Colonic mucosa (tissue), 4 donors: ENCODE measurements at places on chromosomes 3 and 15.

- DNase-seq, result no peak
Measured at GRCh38 chr3:124586126-124587052, 143.9 kb upstream of the UMPS start.

DNA sequence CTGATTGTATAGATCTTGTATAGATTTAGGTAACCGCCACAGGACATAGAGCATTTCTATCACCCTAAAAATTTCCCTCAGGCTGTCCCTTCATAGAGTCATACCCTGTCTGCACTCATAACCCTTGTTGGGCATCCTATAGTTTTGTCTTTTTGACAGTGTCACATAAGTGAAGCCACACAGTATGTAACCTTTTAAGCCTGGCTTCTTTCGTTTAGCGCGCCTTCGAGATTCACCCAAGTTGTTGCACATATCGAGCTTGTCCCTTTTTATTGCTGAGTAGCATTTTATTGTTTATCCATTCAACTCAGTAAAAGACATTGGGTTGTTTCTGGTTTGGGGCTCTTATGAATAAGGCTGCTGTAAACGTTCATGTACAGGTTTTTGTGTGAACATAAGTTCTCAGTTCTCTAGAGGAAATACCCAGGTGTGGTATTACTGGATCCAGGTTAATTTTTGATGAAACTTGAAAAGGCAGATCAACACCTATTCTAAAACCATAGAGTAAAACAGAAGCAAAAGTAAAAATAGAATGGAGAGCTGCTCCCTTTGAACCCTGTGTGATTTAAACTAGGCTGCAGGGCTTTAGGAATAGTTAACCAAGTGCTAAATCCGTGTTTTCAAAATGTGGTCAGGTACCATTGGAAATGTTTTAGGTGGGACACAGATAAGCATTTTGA, 49.5 kb downstream of the CD86 start:
- no peak for DNase-seq

- peak; percentile 41 for DNase-seq
Measured at GRCh38 chr3:48157950-48158376, 30.3 kb downstream of the CDC25A start.

DNA sequence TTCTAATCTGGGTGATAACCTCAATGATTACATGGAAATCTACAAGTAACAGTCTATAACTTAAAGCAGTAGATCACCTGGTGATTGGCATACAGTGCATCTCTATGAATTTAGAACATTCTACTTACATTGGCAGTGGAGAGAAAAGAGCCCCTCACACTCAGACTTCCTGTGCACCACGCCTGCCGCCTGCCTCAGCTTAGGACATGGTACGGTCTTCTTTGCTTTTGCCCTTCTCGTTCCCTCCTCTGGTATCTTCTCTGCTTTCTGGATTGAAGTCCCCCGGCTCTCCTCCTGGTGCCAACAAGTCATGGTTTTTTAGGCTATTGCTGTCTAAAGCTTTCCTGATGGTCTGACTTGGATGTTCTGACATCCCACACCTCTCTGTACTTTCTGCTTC, 7.9 kb upstream of the KCNMB3 start:
- DNase-seq, result no peak

GRCh38 chr15:78726870-78727551, 84.3 kb downstream of the ADAMTS7 start:
- peak; percentile 48 for DNase-seq

GRCh38 chr15:73442421-73442820, 543 bp upstream of the REC114 start:
- no peak for DNase-seq

GRCh38 chr15:48177766-48178647, at the start of gene MYEF2:
Gene MYEF2 (minus strand): TSS chr15:48178295. CDS start chr15:48178237, 58 bp downstream.
- peak; percentile 65 for DNase-seq

DNA sequence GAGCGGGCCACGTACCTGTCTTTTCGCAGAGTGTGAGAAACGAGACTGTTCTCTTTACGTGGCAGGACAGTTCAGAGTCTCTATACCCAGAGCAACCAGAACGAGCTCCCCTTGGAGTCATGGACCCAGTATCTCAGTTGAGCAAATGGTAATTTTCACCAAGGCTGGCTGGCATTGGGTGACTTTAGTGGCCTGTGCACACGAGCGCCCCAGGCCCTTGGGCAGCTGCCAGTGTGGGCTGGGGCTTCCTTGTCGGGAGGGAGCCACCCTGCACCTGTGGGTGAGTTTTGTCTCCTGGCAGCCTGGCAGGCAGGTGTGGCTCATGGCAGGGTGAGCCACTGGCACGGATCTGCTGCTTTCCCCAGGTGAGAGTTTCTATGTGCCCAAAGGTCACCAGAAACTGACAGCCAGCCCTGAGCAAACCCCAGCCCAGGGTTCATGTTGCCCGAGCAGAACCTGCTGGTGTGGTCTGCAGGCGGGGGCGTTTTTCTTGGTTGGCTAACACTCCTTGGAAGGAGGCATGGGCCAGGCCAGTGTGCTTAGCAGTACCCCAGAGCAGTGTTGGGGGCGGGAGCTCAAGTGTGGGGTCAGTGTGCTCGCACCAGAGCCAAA, 135.0 kb downstream of the TJP1 start:
- DNase-seq, result peak; percentile 83

DNA sequence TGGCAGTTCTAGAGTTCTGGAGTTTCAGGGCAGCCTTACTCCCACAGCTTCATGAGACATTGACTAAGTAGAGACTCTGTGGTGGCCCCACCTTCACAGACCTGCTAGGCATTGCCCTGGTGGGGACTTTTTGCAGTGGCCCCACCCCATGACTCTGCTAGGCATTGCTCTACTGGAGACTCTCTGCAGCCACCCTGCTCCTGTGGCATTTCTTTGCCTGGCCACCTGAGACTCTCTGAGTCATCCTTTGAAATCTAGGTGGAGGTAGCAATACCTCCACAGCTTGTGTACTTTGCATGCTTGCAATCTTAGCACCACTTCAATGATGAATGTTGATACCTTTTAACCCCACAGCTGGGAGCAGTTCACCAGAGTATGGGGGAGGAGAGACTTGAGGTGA, 40.6 kb upstream of the DHX36 start:
- DNase-seq, result no peak

DNA sequence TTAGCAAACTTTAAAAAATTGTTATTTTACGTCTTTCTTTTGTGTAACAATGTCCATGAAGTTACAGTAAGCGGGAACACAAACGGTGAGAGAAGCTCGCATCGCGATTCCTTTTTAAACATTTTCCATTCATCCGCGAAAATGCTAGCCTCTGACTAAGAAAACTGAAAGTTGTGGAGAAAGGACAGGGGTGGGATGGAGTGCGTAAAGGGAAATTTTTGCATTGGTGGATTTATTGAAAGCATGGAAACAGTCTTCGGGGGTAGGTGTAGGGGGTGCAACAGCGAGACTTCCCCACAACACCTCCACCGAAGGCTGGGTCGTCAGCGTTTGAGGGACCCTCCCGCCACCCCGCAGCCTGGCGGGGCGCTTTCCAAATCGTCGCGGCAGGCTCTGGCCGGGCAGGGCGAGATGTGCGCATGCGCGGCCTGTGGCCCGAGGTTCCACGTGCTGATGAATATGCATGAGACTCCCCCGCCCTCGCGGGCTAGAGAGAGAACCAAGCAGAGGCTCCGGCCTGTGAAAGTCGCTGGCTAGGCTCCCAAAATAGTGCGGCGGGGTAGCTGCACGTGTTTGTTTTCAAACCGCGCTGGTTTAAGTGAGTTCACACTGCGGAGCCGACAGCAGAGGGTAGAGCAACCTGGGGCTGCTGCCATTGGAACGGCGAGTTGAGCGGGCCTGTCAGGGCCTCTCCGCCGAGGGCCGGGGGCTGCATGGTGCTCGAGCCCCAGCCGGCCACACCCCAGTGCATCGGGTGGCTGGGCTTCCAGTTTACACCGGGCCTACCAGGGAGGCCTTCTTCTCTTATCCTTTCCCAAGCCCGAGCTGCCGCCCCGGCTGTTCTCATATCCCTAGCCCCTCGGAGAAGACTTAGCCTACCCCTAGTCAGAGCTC, 9.9 kb downstream of the ZIC1 start:
- DNase-seq, result no peak

GRCh38 chr15:47987908-47988532, 132.8 kb upstream of the SLC24A5 start:
- DNase-seq, result peak; percentile 30

DNA sequence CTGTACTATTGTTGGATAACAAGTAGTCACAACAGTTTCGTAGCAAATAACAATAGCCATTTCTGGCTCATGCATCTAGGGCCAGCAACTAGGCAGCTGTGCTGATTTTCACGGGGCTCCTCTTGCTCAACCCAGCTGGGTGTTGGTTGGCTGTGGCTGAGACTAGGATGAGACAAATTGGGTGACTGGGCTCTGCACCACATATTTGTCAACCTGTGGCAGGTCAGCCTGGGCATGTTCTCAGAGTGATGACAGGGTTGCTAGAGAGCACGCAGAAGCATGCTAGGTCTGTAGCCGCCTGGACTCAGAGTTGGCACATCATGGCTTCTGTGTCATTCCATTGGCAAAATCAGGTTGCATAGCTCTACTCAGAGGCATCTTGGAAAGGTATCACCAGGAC, 175.9 kb downstream of the OTOL1 start:
- DNase-seq, result no peak

GRCh38 chr15:58742022-58742813, 7.3 kb downstream of the ADAM10 start:
- DNase-seq, result no peak

GRCh38 chr15:72902245-72902918, 118.8 kb upstream of the ADPGK start:
- peak; percentile 37 for DNase-seq

- DNase-seq, result no peak
Measured at GRCh38 chr3:115666920-115667737, 43.8 kb downstream of the GAP43 start.

GRCh38 chr3:42498034-42498433, 4.4 kb upstream of the VIPR1 start:
- peak; percentile 8 for DNase-seq

GRCh38 chr15:90145259-90145658, 43.0 kb upstream of the IDH2 start:
- DNase-seq, result no peak

GRCh38 chr3:171901615-171902312, 58.6 kb downstream of the TMEM212 start:
- no peak for DNase-seq

- DNase-seq, result no peak
Measured at GRCh38 chr3:179016979-179017670, 54.5 kb downstream of the ZMAT3 start.

DNA sequence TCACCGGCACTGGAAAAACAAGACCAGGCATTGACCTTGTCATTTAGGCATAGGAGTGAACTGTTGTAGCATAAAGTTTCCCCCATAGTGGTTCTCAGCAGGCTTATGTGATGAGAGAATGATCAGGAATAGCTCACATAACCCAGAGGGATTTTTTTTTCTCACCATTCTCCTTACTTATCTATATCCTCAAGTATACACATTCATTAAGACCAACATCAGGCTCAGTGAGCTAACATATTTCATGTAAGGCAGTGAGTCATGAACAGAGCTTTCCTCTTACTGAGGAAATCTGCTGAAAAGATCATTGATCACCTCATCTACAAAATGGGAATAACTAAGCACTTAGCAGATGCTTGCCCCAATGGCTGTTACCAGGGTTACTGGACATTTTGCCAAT, 396.6 kb upstream of the TMCO5A start:
- no peak for DNase-seq

DNA sequence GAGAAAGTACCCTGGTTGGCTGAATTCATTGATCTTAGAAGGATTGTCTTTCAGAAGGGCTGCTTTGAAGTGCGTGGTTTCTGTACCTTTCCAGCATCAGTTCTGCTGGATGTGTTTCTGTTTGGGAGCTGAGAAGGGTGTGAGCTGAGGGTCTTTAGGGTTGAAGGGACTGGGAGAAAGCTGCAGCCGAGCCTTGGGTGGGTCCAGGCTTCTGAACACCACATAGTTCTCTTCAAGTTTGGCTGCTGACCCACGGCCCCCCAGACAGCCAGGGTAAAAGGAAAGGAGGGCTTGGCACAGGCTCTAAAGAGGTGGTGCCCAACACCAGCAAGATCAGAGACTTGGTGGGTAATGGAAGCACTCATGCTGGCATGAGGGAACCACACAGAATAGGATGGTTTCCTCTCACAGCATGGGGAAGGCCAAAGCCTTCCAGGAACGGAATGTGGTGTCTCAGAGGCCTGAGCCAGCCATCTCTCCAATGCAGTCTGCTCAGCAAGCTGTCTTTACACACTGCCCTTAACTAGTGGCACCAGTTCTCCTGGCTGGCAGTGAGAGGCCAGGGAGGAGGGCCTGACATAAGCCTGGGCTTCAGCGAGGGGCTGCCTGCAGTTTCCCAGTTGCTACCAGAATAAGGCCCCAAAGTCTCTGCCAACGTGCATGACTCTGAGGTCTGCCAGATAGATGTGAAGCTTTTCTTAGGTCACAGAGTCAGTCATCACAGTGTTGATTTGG, 239.0 kb upstream of the TRIM42 start:
- DNase-seq, result no peak

DNA sequence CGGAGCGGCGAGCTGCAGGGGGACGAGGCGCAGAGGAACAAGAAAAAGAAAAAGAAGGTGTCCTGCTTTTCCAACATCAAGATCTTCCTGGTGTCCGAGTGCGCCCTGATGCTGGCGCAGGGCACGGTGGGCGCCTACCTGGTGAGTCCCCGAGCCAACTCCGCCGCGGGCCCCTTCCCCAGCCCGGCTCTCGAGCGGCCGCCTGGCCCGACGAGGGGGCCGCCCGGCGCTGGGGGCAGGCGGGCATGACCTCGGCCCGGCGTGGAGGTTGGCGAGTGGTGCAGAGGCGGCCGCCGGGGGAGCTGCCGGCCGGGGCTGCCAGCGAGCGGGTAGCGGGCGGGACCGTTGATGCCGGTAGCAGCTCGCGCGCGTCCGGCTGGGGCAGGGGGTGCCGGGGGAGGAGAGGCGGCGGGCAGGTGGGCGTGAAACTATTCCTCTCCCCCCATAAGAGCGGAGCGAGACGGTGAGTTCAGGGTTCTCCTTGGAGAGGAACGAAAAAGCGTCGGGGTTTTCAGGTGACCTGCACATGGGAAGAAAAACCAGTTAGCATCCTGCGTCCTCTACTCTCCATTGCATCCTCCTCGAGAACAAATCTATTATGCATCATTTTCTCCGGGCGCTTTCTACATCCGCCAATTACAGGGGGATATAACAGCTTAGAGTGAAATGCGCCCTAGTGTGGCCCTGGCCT, 585 bp downstream of the SLCO3A1 start:
- peak; percentile 51 for DNase-seq

DNA sequence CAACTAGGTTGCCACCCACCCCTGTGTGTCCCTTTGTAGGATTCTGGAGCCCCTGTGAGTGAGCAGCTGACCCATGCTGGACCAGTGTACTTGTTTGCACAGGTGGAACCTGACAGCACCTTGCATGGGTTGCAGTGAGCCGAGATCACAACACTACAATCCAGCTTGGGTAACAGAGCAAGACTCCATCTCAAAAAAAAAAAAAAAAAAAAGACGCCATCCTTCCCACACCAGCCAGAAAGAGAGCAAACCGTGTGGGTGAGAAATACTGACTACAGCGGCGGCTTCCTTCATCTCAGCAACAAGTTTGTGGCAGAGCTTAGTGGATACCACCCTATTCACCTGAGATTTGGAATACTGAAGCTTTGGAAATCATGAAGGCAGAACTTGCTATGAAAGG, 746 bp upstream of the CD80 start:
- no peak for DNase-seq

DNA sequence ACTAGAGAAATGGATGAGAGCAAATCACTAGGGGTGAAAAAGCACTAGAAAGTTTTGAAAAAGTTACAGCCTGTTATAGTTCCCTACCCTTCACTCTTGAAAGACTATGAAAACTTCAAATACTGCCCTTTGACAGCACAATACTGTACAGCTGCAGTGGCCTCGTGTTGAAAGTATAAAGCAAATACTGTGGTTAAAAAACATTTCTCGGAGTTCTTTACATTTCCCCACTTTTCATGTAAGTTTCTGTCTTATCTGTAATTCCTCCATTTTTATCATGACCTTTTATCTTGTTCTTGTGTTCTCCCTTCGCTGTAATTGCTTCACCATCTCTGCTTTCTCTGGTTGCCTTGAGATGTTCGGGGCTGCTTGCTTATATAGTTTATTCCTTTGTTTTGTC, 423.8 kb upstream of the CFAP20DC start:
- no peak for DNase-seq
